Stimulated activated CD4-positive, alpha-beta T cell treated with anti-CD3 and anti-CD28 coated beads, Interleukin-1b, Interleukin-23, amount 100 ng/mL, for 1 hour (primary cell): ENCODE measurements at places on chromosomes 11 and 22.
A peak's percentile ranks its signal among the peaks of the same experiment; 100 is the strongest.

- no peak for DNase-seq
Measured at GRCh38 chr11:114260077-114260476, 36.1 kb upstream of the NNMT start.

DNA sequence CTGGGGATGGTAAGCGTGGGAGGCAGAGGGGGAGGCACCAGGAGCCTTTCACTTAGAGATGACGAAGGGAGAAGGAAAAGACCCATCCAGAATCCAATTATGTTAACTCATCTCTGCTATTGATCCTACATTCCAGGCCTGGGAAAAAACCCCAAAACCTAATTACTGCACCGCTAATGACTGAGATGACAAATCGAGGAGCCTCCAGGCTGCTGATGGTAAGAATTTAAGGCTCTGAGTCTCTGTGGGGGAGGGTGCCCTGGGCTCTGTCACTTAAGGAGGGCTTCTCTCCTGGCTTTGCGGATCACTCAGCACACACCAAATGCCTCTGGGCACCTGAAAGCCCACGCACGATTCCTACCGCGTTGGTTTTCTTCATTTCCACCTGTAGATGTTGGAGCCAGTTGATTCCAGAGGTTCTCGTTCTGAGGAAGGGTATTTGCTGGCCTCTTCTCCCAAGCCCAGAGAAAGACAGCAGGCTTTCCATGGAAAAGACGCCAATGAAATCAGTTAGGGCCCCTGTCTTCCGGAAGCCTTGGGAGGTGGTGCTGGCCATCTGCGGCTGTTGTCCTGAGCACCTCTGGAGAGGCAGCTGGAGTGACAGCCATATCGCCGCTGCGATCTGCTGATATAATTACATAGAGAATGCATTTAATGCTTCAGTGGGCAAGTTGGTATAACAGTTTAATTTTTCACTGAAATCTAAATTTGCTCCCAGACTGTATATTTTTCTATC lies 751.2 kb downstream of the BRD1 start:
- DNase-seq: no peak

- DNase-seq: peak; percentile 100
Measured at GRCh38 chr11:3797329-3798090, at the start of gene NUP98. Gene NUP98 (minus strand): TSS chr11:3797554. CDS start chr11:3782117, 15,437 bp downstream.

DNA sequence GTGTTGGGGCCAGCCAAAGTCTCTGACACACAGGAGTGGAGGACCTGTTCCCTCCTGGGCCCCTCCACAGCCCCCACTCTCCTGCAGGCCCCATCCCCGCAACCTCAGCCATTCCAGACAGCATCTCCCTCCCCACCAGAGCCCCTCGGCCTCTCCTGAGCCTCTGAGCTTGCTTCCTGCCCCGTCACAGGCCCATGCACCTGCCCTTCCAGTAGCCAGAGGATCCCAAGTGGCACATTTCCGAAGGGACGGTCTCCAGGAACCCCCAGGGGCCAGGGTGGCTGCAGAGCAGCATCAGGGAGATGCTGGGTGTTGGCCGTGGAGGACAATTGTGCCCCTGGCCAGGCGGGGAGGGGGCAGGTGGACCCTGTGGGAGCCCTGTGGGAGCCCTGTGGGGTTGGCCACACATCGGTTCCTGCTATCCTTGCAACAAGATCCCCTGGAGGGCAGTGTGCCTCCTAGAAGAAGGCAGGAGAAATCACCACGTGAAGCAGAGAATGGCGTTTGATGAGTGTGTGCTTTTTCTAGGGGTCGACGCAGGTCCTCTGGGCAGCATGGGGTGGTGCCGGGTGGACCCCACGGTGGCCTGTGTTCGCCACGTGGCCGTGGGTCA lies 45.3 kb upstream of the PPARA start:
- no peak for DNase-seq

- no peak for DNase-seq
Measured at GRCh38 chr11:103920933-103921332, 115.5 kb upstream of the DDI1 start.

GRCh38 chr11:120104041-120104565 lies 33.8 kb downstream of the TRIM29 start:
- no peak for DNase-seq

- DNase-seq: no peak
Measured at GRCh38 chr11:60863550-60864521, 3.5 kb upstream of the ZP1 start.

DNA sequence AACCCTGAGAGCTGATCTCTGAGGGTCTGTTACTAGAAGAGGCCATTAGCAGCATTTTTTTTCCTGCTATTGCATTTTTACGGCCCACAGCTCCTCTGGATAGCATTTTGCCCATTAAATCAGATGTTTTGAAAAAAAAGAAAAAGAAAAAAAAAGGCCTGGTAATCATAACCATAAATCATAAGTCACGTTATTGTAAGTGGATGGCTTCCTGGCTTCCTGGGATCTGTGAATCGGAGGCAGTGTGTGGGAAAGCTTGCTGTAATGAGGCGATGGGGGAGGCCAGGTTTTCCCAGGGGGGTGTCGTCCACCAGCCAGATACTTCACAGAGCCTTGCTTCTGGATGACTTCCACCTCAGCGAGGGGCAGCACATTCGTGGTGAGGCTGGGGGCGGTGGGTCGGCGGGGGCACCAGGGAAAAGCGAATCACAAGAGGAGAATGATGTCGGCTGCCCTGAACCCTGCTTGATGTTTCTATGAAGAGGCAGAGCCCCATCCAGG lies 106.5 kb upstream of the SYT13 start:
- DNase-seq: no peak

- DNase-seq: no peak
Measured at GRCh38 chr22:43015677-43016042, 711 bp upstream of the PACSIN2 start.

- DNase-seq: no peak
Measured at GRCh38 chr11:66548041-66548440, 1.3 kb downstream of the ACTN3 start.

GRCh38 chr11:133230431-133230830 lies 301.9 kb downstream of the OPCML start:
- no peak for DNase-seq

GRCh38 chr11:14908214-14908880 lies 16.3 kb upstream of the CYP2R1 start:
- DNase-seq: no peak

GRCh38 chr11:85187992-85188391 lies 439.2 kb downstream of the DLG2 start:
- DNase-seq: no peak

DNA sequence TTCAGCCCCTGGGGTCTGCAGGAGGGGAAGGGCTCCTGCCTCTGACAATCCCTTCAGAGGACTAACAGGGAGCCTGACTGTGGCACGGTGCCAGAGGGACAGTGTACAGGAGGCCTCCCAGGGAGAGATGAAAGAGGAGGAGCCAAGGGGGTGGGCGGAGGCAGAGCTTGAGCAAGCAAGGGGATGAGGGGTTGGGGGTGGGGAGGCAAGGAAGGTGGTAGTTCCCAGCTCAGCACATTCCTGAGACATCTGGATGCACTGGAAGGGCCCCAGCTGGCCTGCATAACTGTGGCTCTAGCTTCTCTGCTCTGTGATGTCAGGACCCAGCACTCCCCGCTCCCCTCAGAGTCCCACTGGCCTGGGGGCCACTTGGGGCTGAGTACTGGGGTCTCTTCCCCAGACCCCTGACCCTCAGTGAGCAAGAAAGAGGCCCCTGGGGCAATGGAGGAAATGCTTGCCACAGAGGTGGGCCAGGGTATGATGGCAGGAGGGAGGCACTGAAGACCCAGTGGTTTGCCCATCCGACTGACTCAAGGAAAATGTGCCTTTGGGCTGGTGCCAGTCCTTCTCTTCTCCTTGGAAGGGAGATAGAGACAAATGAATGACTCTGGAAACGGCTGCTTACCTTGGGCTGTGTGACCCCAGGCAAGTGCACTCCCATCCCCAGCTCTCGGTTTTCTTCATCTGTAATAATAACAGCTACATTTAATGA lies 13.3 kb downstream of the CREB3L1 start:
- DNase-seq: no peak

GRCh38 chr22:40654522-40655167 lies 18.1 kb upstream of the MRTFA start:
- DNase-seq: no peak

DNA sequence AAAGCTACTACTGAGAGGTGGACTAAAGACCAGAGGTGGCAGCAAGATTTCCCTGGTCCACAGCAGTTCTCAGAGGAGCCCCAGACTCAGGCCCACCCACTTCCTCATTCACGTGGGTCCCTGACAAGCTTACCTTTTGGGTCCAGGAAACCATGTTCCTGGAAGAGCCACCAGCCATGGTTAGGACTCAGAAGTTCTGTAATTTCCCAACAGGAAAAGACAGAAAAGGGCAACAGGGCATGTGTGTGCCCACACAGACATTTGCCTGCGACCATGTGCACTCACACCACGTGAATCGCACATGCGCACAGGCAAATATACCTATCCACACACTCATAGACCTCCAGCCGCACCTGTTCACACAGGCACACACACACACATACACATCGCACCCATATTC lies 42.9 kb downstream of the LRRC32 start:
- DNase-seq: no peak

DNA sequence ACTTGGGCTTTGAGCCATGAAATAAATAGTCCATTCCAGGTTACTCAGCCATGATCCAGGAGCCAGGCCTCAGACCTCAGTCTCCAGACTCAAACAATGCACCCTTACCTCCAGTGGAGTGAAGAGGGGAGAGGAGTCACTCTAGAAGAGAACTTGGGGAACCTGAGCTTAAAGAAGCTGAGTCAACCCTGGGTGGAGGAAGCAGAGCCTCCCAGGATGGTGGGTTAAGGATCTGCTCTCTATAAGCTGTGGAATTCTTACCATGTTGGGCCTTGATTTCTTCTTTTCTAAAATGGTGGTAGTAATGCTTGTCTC lies 113.2 kb downstream of the NECTIN1 start:
- no peak for DNase-seq

DNA sequence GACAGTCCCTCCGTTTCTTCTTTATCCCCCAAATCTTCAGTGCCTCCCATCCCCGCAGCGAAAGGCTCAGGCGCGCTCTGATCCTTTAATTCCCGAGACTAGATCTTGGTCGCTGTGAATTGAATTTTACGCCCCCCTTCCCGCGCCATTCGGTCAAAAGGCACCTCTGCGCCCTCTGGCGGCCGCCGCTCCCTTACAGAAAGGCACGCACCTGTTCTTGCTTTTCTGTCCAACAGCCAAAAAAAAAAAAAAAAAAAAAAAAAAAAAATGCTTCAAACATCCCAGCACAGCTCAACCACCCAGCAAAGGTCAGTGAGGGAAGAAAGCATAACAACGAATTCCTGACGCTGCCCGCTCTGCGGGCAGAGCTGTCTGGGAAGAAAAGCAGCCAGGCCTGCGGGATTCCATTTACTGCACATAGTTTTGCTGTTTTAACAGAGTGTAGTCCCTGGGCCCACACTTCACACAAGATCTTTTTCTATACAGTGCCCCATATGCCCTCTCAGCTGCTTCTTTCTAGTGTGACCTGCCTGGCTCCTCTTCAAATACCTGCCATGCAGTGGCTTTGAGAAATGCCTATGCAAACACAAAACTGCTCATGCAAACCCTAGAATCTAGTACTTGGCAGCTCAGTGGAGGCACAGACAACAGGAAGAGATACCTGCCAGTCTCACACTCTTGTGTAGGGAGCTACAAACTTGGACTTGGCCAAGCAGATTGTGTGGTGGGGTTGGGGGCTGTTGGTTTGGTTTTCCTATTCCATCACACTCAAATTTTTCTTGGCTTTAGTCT lies 1.3 kb upstream of the ESAM start:
- DNase-seq: peak; percentile 77

- DNase-seq: no peak
Measured at GRCh38 chr11:2803186-2804091, 82.1 kb downstream of the CDKN1C start.
